ENCODE measurements at places on chromosomes 2 and 18.

DNA sequence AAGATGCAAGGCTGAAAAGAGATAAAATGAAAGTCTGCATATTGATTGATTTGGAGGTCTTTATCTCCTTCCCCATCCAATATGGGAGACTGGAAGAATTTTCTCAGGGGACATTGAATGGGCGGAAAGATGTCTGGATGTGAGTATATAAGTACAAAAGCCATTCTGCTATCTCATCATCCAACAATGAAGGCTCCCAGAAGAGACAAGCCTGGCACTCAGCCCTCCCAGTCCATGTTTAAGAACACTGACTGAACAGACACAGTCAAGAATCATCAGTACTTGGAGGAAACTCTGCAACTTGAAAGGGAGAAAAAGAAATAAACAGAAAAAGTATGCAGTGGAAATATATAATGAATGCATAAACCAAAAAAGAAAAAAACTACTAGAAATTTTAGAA, 80.9 kb downstream of the PTRHD1 start:
- no peak for DNase-seq

DNA sequence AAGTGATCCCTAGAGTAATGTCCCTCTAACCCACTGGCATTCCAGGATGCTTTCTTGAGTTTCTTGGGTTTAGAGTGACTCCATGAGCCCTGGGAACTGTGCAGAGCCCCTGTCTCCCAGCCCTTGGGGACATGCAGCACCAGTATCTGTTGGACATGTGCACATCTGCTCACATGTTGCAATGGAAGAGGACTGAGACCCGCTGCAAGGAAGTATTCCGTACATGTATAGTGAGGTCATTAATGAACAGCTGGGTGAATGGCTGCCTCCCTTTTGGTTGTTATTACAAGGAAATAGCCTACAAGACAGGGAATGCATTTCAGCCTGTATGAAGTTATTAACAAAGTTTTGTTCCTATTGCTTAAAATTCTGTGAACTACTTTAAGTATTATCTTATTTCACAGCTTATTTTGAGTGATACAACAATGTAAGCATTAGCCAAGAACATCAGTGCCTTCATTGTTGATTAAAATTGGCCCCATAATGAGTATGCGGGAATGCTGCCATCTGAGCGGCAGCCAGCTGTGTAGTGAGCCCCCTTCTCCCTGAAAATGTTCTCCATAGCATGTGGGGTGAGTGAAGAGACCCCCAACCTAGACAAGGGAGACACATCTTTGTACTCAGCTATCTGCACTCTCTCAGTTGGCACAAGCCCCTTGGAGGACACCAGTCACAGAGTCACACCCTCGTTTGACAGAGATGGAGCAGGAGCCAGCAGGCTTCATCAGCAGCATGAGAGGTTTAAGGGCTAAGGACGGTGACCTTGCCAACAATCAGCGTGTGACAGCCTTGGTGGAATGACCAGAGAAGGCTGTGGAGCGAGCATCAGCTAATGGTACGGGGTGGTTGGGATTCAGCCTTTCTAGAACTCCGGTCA, 87.4 kb downstream of the FAM210A start:
- no peak for DNase-seq

DNA sequence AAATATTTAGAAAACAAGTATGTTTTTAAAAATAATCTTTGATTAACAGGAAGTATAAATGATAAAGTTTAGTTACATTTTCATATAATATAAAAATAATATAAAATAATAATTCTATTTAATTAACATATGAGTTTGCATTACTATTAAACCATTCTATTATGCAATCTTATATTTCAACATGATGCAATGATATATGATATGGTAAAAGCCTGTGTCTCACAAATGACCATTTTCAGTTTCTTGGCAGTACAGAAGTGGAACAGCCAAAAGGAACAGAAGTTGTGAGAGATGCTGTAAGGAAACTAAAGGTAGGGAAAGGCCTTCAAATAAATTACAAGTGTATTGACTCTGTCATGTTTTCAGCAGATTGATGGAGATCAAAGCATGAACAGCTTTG, 230.8 kb downstream of the GULP1 start:
- no peak for DNase-seq

DNA sequence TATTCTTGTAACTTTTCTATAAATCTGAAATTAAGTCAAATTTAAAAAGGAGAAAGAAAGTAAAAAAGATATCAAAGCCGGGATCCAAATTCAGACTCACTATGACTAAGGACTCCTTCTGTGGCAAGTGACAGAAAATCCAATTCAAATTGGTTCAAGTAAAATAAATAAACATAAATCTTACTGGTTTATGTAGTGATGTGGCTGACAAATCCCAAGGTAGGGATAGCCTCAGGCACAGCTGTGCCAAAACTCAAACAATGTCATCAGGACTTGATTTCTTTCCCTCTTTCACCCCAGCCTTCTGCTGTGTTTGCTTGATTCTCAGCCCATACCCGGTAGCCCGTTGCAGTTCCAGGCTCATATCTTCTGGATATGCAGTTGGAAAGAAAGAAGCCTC, 284.6 kb downstream of the SP3 start:
- DNase-seq: no peak

DNA sequence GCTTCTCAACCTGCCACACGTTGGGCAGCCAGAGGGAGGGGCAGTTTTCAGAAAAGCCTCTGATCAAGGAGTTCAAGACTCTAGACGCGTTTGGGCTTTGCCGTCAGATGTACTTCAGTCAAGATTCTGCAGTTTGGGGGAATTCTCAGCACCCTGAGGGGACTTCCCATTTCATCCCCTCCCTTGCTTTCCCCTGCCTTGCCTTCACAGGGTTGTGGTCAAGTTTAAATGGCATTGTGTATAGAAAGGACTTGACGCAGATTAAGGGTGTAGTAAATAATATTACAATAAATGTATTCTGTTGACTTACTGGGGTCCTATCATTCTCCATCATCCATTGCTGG, 198.3 kb upstream of the NABP1 start:
- DNase-seq: no peak

GRCh38 chr2:2901384-2902345, 476.0 kb downstream of the EIPR1 start:
- DNase-seq: no peak

GRCh38 chr2:74357627-74358026, 14.4 kb upstream of the SLC4A5 start:
- DNase-seq: no peak

DNA sequence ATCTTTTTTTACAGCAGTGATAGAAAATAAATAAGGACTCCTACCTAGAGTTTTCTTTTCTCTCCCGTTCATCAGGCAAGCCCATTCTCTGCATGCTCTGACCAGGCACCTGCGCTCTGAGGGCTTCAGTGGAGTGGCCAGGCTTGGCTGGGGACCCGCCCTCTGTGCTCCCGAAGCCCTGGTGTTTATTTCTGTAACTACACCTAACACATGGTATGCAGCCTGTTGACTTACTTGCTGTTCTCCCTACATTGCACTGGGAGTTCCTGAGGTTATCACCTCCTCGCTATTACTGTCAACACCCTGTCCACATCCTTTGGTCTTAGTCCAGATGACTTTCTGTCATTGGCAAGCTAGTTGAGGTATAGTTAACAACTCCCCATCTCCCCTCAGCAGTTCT, 317.7 kb downstream of the LPIN1 start:
- no peak for DNase-seq

DNA sequence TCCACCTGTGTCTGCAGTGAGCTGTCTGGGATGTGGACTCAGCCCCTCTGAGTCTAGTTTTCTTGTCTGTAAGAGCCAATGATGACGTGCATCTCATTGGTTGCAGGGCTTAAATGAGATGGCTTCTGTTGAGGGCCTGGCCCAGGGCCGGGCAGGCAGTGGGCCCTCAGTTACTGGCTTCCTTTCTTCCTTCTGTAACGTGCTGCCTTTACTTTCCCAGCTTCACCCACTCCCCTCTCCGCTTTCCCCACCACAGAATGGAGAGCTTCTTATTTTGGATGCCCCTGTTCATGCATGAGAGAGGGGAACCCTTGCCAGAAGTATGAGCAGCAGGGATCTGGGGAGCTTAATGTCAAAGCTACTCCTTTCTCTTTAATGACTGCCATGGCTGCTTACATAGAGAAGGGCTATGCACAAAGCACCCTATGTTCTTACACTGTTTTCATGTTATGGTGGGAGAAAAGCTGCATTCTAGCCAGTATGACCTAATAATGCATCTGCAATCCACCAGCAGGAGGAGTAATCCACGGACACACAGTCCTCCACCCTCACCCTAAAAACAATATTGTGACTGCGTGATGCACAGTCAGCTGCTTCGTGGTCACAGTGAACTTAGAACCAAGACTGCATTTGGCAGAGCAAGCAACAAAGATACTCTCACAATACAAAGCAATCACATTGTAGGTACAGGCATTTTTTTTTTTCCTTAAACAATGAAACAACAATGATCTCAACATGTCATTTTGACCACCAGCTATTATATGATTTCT, 37.2 kb downstream of the CREG2 start:
- DNase-seq: no peak

All from kidney (tissue), 22 donors.